SK-N-MC (cell line): ENCODE measurements at places on chromosomes 3 and 15.

DNA sequence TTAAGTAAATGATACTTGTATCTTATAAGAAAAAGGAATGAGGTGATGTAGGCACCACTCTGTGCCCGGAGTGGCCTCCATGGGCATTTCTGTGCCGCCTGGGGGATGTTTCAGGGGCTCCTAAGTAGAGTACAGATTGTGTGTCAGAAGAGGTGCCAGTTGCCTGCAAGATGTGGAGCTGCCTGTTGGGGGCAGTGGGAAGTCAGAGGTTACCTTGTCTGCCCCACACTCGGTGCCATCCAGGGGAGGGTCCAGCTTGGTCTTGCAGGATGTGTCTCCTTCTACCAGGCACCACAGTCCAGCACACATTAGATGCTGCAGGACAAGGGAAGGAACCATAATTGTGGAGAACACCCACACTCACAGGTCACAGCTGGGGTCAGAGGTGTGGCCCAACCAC lies 208.8 kb downstream of the ADAMTS17 start:
- DNase-seq: no peak

GRCh38 chr3:123745184-123745855 lies 138.8 kb downstream of the MYLK start:
- no peak for DNase-seq

DNA sequence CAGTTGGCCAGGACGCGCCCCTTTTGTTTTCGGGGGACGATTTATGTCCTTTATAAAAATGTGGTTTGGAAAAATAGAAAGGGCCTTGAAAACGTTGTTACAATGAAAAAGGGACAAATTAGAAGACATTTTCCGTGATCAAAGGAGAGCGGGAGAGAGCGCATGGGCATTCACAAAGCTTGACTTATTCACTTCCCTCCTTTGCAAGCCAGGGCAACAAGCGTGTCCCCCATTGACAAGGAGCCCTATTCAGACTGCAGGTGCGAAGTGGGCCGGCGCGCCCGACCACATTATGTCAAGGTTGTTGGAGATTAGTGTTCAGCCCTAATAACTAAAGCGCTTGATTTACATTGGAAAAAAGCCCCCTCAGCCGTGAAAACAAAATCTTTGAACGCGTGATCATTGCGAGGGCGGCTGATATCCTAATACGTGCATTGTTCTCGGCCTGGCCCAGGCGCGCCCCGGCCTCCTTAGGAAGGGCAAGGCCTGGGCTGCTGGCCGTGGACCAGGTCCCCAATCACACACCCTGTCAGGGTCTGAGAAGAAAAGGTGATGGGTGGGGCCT lies 25.9 kb downstream of the ZIC4 start:
- no peak for DNase-seq

GRCh38 chr3:30467596-30468238 lies 138.7 kb upstream of the TGFBR2 start:
- no peak for DNase-seq

DNA sequence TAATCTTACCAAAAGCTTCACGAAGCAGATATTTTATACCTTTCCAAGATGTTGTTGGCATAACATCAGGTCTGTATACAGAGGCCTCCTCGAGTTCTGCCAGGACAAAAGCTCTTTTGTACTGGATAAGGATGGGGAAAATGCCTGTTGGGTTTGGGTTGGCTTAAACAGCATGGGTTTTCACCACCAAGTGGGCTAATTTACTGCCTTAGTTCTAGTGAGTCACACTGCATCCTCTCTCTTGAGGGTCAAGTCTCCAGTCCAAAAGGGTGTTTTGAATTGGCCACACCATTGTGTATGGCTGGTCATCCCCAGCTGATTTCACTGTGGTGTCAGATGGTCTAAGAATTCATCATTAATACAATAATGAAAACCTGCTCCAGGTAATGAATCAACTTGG lies 26.1 kb upstream of the BHLHE40 start:
- no peak for DNase-seq

- no peak for DNase-seq
Measured at GRCh38 chr15:50150349-50150748, 31.3 kb upstream of the ATP8B4 start.

DNA sequence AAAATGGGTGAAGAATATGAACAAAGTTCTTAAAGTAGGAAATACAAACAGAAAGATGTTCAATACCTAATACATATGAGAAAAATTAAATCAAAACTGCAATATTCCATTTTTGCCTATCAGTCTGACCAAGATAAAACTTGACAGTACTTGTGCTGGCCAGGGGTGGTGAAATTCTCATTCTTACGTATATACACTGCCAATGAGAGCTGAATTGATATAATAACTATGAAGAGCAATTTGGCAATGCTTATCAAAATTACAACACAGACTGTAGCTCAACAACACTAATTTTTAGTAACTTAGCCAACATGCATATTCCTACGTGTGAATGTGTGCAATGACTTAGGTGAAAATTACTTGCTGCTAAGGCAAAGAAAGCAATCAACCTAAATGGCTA lies 90.2 kb downstream of the SETD2 start:
- no peak for DNase-seq

DNA sequence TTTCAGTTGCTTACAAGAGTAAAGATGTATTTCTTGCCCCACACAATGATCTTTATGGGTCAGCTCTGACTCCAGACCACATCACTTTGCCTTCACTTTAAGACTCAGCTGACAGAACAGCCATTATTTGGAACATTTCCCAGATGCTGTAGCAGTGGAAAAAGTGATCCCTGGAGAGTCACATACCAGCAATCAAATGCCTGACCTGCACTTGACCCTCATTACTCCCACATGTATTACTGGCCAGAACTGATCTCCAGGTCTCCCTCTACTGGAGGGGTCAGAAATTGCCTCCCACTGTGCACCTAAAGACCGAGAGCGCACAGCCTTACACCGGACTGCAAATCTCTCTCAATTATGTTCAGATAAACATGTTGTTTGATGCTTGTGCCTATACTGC lies 88.6 kb upstream of the ZNF385D start:
- DNase-seq: no peak

GRCh38 chr3:111152496-111152895 lies 80.9 kb downstream of the NECTIN3 start:
- DNase-seq: no peak

- DNase-seq: no peak
Measured at GRCh38 chr3:151550642-151551041, 89.8 kb upstream of the IGSF10 start.

GRCh38 chr3:44228900-44229299 lies 12.8 kb upstream of the TOPAZ1 start:
- DNase-seq: no peak

DNA sequence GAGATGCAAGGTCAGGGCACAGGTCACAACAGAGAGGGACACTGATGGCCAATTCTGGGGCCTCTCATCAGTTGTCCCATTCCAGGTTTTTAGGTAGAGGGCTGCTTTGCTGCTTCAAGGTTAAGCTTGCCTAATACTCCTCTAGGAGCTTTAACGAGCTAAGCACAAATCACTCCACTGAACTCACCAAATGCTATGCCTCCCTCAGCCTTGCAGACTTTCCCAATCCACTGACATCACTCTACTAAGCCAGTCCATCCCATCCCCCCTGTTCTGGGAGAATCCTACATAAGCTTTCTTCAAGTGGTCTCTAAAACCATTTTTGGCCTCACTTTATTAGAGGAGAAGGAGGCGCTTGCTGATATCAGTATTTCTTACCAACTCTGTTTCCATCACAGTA lies 24.8 kb upstream of the PDCD6IP start:
- DNase-seq: no peak
